ENCODE measurements at places on chromosomes 16 and 17. TPM values are rescaled to one million over a fixed set of nuclear protein-coding genes. Genes with fewer than 3 reads are reported as not detected.

Gene CIITA
- 1.2 TPM for total RNA-seq

Gene CAVIN1
- total RNA-seq = 170 TPM

Gene NHLRC4
- total RNA-seq = not detected

Gene CDH3
- 70.3 TPM for total RNA-seq

Gene HYDIN
- 31.0 TPM for total RNA-seq

Gene CDRT15
- total RNA-seq = not detected
